Activated CD4-positive, CD25-positive, alpha-beta regulatory T cell treated with anti-CD3 and anti-CD28 coated beads, Interleukin-2, amount 50 U/mL, for 72 hours (primary cell): ENCODE measurements at places on chromosomes 4 and X.

DNA sequence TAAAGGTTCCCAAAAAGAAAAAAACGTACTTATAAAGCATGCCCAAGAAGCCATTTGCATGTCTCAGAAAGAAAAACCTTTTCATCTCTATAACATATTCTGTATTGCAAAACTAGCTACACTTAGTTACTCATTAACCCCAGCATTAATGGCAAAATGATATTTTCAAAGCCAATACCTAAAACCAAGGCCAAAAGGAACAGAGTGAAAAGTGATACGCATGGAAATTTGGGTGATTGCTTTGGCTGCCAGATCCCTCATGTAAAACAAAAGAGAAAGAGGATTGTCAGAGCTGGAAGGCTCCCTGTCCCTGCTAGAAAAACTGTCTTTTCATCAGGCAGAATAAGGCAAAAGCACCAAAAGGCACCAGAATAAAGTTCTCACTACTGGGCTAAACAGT lies 46.8 kb upstream of the RADX start:
- DNase-seq = no peak

DNA sequence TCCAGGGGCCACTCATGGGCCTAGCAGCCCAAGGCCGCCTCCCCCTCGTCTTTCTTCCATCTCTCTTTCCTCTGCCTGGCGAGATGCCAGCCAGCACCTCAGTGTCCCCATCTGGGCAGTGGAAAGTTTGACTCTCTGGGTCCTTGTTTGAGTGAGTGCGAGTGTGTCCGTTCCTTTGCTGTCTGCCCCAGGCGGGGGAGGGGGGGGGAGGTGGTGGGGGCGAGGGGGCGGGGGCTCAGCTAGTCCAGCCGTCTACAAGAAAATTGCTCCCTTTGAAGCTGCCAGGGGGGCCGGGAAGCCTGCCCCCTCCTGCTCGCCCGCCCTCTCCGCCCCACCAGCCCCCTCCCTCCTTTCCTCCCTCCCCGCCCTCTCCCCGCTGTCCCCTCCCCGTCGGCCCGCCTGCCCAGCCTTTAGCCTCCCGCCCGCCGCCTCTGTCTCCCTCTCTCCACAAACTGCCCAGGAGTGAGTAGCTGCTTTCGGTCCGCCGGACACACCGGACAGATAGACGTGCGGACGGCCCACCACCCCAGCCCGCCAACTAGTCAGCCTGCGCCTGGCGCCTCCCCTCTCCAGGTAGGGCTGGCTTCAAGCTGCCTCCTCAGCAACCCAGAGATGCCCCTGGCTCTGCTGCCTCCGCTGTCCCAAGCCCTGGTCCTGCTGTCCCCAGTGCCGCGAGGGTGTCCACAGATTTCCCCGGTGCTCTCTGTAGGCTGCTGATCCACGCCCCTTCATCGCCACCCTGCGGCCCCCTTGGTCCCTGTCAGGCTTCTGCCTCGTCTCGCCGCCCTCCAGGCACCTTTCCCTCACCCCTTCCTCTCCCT lies at the start of gene BGN:
Gene BGN, plus strand, starts transcription at position 440 of the 821 bp plus-strand sequence. CDS start 9,652 bp downstream, outside the sequence.
- no peak for DNase-seq

DNA sequence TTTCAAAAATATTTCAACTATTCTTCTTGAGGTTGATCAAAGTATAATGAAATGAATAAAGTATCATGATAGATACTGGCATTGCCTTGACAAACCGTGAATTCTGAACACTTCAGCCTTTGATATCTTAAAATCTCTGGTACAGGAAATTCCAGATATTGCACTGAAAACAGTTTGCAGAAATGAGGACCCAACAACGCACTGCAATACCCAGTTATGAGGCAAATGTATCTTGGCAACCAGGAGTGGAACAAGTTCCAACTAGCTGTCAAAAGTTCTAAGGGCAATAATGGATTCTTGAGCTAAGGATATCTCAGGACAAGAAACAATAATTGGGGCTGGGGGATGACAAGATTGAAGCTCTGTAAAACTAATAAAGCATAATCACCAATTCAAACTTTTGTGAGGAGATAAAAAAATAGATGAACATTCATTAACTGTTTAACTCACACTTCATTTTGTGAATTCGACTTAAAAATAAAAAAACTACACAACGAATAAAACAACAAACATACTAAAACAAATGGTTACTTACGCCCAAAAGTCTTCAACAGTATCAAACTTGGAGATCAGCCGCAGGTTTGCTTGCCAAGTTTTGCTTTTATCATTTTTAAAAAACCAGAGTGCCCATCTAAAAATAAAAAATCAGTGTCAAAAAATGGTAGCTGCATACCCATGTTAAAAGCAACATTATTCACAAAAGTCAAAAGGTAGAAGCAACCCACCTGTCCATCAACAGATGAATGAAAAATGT lies 38.1 kb downstream of the EIF4E start:
- DNase-seq = no peak

DNA sequence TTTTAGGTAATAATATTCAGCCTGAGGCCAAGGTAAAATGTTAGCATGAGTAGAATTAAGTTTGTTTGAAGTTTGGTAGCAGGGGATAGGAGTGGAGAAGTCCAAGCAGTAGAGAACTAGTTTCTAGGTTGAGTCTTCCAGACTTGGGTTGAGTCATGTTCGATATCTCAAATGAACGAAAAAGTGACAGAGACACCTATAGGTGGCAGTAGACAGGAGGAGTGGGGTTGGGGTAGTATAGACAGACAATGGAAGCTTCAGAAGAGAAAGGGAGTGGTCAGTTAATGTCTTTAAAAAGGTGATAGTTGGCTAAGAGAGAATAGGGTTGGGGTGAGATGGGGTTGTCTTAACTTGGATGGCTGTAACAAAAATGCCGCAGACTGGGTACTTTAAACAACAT lies 58.7 kb upstream of the EMCN start:
- no peak for DNase-seq
